Hematopoietic multipotent progenitor cell (in vitro differentiated cells): ENCODE measurements at places on chromosomes 16 and 17.

GRCh38 chr17:80781807-80782277 is 209.8 kb upstream of the CHMP6 start:
- DNase-seq, result no peak

- no peak for DNase-seq
These were observed 6.2 kb downstream of the RTN4RL1 start for GRCh38 chr17:2018716-2019510.

DNA sequence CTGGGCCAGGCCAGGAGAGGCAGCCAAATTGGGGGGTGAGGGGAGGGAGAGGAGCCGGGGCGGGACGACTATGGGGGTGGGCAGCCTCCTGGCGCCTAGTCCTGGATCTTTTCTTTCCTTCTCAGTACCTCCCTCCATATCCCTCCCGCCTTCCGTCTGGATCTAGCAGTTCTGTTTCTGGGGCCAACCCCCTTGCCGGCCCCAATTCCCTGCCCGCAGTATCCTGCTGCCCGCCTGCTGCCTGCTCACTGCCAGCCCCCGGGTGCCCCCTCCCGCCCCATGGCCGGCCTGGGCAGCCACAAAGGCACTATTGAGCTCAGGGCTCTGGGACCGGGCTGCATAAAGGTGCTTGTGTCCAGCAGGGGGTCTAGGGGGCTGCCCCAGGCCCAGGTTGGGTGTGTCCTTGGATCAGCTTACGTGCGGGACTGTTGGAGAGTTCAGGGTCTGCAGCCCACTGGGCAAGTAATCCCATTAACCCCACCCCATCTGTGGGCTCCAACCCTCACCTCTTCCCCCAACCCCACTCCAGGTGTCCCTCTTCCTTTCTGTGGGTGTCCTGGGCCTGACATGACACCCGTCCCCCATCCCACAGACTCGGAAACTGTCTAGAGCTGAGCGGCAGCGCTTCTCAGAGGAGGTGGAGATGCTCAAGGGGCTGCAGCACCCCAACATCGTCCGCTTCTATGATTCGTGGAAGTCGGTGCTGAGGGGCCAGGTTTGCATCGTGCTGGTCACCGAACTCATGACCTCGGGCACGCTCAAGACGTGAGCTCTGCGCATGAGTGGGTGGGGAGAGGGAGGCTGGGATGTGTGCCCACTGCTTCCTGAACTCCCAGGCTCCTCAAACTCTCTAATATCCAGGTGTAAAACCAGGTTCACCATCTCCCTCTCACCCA is 2.0 kb downstream of the WNK4 start:
- DNase-seq, result no peak

- DNase-seq, result no peak
These were observed 28.0 kb downstream of the CTU2 start for GRCh38 chr16:88734361-88734728.

GRCh38 chr17:80800481-80801391 is 190.9 kb upstream of the CHMP6 start:
- DNase-seq, result no peak

DNA sequence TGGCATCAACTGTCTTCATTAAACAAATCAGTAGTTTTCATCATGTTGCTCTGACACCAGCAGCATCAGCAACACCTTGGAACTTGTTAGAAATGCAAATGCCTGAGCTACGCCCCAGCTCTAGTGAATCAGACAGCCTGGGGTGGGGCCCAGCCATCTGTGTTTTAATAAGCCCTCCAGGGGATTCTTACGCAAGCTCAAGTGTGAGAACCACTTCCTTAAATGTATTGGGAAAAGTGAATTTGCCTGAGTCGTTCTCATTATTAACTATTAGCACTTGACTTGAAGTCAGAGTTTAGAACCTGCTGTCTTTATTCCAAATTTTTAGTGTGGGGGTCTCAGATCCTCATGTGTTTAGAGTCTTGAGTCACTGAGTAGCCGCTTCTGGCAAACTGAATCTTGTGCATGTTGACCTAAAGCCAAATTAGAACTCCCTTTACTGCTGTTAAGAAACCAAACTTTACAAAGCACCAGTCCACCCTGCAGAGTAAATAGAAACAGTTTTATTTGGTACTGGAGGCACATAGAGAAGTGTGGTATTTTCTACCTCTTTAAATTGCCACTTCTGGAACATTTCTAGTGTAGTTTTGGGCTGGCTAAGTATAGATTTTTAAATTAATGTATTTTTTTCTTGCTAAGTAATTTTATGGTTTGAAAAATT is 137.4 kb upstream of the COX10 start:
- DNase-seq, result no peak

GRCh38 chr16:87948119-87948545 is 3.1 kb upstream of the BANP start:
- DNase-seq, result peak; percentile 51

- DNase-seq, result no peak
These were observed 68.9 kb upstream of the KCNJ16 start for GRCh38 chr17:70006159-70006558.

DNA sequence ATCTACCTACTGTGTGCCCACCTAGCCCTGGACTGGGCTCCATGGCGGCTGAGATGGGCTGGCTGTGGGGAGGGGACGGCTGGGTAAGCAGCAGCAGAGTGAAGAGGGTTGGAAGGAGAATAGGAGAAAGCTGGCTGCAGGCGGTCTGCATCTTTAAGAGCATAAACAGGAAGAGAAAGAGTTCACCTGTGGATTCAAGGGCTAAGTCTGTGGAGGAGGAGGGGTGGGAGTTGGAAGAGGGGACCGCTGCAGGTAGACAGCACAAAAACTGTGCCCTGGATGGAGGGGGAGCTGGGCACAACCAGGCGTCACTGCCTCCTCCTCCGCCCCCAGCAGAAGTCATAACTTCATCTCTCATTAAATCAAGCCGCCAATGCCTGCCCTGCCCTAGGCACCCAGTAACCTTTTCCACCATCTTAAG is 677 bp downstream of the SLC13A2 start:
- no peak for DNase-seq

GRCh38 chr16:19108409-19109287 is 5.1 kb upstream of the ITPRIPL2 start:
- no peak for DNase-seq

DNA sequence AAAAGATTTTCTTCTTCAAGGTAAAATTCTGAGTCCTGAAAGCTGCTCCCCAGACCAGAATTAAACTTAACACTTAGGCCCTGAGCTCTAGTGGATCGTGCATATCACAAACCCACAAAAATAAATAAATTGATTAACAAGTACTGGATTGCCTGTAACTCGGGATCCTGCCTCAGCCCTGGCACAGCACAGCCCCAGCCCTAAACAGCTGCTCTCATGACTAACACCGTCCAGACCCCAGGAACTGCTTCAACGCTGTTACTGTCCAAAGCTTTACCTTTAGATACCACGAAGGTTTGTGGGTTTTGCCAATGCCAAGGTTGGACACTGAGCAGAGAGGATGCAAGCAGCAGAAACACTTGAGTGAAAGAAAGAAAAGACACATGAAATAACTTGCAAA is 172.5 kb downstream of the COPRS start:
- DNase-seq, result no peak

- DNase-seq, result peak; percentile 57
These were observed 80.3 kb upstream of the GOT2 start for GRCh38 chr16:58814348-58814801.

DNA sequence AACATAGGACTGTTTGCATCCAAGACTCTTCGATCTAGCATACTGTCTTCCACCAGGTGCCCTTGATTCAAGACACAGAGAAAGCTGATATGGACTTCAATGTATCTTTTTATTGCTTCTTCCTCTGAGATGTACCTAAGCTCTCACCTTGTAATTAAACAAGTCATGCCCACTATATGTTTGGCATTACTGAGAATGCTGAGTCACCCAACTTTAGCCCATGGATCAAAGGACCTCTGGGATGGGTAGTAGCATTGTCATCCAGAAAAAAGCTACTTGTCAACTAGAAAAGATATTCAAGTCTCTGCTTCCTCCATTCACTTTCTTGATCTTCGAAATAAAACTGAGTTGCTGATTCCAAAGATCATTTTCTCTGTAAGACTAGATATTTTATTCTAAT is 37.8 kb downstream of the CDH8 start:
- no peak for DNase-seq

- DNase-seq, result no peak
These were observed 975 bp downstream of the SNX29 start for GRCh38 chr16:11977376-11978041.

GRCh38 chr16:31421587-31421986 is 6.6 kb downstream of the COX6A2 start:
- DNase-seq, result no peak

DNA sequence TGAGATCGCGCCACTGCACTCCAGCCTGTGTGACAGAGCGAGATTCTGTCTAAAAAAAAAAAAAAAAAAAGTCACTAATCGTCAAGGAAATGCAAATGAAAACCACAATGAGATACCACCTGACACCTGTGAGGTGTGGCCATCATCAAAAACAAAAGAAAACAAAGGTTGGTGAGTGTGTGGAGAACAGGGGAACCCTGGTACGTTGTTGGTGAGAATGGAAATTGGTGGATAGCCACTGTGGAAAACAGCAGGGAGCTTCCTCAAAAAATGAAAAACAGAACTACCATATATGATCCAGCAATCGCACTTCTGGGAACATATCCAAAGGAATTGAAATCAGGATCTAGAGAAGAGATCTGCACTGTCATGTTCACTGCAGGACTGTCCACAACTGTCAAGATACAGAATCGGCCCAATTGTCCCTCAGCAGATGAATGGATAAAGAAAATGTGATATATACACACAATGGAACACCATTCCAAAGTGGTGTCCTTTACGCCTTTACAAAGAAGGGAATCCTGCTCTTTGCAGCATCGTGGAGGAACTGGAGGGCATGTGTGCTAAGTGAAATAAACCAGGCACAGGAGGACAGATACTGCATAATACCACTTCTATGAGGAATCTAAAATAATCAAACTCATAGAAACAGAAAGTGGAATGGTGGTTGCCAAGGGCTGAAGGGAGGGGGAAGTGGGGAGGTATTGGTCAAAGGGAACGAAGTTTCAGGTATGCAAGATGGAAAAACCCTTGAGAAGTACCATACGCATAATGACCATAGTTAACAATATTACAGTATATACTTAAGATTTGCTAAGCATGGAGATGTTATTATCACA is 63.5 kb upstream of the PLCG2 start:
- no peak for DNase-seq

DNA sequence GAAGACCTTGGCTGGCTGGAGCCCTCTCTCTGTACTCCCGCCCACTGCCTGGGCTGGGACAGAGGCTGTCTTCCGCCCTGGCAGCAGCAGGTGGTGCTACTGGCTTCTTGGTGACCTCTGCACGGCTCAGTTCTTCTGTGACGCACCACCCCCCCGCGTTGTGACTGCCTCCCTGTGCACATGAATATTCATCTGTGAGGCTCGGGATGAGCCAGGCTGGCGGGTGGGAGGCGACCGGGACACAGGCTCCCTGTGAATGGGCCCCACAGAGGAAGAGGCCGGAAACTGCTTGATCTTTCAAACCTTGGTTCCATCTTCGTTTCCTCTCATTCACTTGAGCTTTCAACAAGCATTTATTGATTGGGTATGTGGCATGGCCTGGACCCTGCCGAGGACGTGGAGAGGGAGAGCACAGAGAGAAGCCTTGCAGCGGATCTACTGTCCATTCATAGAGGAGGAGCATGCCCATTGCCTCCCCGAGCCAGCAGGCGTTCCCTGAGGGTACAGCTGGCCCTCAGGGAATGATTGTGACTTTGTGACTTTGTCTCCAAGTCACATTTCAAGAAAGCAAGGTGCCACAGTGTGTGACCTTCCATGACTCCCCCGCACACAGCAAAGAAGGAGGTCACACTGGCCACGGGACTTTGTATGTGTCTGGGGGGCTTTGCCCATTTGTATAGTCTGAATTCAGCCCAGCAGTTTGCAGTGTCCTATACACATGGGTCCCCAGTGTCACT is 45.0 kb downstream of the B9D1 start:
- peak; percentile 15 for DNase-seq

GRCh38 chr17:17877529-17878358 is 41.0 kb upstream of the SREBF1 start:
- DNase-seq, result no peak

- peak; percentile 56 for DNase-seq
These were observed 4.0 kb upstream of the ABCC3 start for GRCh38 chr17:50630524-50631194.

DNA sequence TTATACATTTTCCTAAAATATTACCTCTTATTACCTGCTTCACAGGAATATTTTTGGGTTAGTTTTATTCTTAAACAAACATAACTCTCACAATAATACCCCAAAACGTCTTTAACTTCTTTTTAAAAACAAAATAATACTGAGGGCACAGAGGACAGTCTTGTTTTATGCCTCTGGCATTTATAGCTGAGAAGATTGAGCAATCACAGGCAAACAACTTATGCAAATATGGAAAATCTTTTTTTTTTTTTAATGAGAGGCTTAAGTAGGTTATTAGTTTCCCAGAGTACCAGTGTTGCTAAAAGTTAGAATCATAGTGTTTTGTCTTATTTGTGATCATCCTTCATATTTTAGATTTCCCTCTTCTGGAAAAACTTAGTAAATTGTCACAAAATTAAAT is 195.0 kb downstream of the FTO start:
- DNase-seq, result no peak

GRCh38 chr16:47244206-47244605 is 100.5 kb upstream of the NETO2 start:
- no peak for DNase-seq

DNA sequence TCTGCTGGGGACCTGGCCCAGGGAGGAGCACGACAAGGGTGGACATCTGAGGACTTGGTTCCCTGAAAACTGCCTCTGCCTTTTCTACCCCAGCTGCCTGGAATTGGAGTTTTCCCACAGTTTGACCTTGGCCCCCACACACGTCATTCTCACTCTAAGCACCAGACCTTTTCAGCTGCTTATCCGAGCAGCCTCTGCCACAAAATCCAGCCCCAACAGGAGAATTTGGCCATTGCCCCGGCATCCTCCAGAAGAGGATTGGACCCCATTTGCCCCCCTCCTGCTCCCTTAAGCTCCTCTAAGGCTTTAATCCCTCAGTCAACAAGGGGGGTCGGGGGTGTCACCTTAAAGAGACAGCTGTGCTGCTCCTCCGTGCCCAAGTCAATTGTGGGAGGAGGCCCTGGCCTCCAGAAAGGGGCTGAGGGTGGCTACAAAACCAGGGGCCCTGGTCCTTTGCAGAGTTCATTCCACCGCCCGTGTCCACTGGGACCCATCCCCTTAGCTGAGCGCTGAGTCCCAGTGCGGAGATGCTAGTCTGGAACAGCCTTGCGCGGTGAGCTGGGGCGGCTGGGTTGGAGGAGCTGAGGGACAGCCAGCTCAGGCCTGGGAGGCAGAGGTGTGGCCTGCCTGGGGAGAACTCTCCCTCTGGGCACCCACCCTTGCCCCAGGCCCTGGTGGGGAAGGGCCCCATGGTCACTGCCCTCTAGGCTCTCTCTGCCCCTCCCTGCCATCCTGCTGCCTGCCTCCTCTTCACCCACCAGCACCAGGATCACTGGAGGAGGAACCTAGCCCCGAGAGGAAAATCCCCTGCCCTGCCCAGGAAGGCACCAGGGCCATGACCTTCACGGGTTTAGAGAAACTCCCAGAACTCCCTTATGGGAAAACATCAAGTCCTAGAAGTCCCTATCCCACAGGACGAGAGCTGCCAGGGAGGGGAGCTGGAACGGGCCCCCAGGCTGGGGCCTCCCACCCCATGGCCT is 18.8 kb downstream of the TTYH2 start:
- DNase-seq, result no peak

- no peak for DNase-seq
These were observed 12.1 kb upstream of the TRAP1 start for GRCh38 chr16:3729161-3730112.
